ENCODE measurements at places on chromosomes 4 and X.

DNA sequence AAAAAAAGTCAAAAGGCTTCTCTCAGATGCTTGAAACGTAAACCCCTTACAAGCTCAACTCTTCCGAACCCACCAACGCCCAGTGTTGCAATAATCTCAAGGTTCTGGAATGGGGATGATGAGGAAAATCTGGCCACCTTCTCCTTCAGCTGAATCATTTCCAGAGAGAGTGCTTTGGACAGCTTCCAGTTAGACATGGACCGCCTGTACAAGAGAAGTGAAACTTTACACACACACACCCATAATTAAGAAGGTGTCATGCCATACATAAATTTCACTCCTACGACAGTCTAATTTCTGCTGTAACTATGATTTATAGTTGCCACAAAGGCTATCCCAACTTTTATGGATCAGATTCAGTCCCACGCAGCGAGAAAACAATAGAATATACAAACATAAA, 72.3 kb downstream of the PRKG2 start:
- DNase-seq = no peak

DNA sequence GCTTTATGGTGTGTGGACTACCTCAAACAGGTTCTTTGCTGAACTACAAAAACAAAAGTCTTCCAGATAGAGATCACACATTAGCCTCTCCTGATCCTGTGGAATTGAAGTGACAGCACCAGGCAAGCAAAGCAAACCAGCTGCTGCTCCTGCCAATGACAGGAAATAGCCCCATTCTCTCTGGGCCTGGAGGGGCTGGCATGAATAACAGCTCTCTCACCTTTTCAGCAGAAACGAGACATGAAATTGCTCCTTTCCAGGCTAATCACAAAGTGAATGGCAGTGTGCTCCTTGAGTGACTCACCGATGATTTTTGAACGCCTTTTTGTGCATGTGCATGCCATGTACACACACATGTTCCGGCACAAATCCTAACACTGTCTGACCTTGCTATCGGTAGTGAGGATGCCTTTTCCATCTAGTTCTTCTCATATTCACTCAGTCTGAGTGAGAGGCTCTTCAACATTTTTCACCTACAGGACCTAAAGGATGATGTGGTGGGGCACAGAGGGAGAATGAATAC, 24.4 kb downstream of the MFAP3L start:
- no peak for DNase-seq

DNA sequence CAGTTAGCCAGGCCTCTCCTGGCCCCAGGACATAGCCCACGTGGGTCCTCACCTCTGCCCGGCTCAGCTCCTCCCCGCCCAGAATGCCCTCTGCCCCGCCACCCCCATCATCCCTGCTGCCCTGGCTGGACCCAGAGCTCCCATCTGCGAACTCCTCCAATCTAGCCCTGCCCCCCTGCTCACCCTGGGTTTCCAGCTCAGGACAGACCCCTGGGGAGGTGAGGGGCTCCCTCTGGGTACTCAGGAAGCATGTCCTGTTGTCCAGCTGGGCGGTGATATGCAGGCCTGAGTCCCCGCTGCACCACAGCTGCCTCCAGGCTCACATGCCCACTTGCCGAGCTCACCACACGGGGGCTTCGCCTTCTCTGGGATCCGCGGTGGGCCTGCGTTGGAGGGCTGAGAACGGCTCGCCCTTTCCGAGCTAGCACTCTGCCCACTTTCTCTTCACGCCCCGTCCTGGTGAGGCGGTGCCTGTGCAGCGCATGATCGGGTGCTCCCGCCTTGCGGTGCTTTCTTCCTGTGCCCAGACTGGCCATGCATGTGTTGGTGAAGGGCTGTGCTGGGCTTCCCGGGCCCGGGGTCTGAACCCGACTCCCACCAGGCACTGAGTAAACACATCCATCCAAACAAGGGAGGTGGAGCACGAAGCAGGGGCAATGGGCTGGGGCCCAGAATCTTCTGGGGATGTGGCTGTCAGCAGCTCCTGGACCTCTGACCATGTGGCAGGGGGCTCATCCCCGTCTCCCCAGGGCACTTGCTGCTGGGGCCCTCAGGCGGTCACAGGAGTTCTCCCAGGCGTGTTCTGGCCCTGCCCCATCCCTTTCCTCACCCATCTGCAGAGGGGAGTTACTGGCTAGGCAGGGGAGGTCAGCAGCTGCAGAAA, 74.3 kb downstream of the RGS12 start:
- DNase-seq = no peak

- no peak for DNase-seq
Measured at GRCh38 chr4:138252551-138252950, 10.4 kb upstream of the SLC7A11 start.

GRCh38 chr4:90375081-90375480, 247.9 kb downstream of the CCSER1 start:
- no peak for DNase-seq

DNA sequence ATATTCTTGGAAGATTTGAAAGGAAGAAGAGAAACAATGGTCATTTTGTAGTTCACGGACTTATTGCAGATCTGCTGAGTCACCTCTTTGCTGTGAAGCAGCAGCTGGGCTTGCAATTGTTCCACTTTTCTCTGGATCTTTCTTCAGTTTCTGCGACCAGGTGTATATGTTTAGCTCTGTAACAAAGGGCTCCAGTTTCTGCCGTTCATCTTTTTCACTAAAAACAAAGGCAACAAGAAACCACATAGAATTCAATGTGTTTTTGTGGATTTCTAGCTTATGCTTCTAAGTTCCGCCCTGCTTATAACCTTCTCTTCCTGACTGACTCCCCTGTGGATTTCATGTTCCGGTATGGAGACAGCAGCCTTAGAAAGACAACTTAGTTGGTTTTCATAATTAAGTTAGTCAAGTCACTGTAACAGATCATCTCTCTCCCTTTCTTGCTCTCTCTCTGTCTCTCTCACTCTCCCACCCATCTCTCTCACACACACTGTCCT, 121.6 kb upstream of the EPHA5 start:
- DNase-seq = no peak

GRCh38 chrX:24485976-24486680, 21.0 kb downstream of the PDK3 start:
- no peak for DNase-seq

DNA sequence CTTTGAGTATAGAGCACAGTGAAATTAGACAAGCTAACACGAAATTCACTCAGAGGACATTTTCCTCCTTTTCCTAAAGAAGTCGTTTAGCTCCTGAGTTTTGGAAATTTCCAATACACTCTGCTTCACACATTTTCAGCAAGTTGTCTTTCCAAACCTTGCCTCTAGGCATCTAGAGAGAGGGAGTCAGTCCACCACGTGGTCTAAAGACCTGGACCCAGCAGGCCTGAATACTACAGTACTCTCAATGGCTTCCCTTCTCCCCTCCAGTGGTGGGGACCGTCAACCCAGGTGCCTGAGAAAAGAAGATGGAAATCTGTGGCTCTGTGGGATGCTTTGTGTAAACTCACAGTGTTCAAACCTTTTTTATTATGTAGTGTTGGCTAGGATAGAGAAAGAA, 13.9 kb upstream of the SCML2 start:
- no peak for DNase-seq

DNA sequence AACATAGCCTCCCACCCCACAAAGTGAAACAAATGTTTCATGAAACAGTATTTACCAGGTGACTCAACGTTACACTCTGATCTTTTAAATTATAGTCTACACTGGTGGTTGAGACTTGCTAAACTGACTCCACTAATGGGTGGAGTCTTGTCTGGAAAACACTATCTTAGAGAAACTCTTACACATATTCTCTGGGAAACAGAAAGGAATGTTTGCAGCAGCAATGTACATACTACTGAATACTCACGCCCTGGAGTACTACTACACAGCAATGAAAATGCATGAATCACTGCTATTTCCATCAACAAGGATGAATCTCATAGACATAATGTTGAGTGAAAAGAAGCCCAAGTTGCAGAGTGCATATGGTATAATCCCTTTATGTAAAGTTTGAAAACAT, 208.5 kb upstream of the IGFBP7 start:
- no peak for DNase-seq

GRCh38 chrX:15143825-15144121, 126.1 kb downstream of the ASB9 start:
- no peak for DNase-seq

GRCh38 chrX:66399273-66399672, 235.2 kb downstream of the HEPH start:
- DNase-seq = no peak

DNA sequence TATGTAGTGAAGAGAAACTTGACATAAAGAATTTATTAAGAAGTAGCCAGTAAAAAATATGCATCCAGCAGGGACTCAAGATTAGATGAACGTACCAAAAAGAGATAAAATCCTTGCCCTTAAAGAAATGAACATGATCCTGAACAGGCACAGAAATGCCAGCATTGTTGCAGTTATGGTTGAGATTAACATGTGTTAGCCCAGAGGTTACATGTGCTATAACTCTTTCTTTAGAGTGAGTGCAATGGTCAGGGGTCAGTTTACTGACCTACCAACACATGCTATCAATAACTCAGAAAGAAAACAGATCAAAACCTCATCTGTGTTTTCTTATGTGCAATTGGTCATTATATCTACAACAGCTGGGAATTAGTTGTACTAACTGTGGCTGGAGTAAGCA, 166.1 kb upstream of the NDST3 start:
- DNase-seq = no peak

DNA sequence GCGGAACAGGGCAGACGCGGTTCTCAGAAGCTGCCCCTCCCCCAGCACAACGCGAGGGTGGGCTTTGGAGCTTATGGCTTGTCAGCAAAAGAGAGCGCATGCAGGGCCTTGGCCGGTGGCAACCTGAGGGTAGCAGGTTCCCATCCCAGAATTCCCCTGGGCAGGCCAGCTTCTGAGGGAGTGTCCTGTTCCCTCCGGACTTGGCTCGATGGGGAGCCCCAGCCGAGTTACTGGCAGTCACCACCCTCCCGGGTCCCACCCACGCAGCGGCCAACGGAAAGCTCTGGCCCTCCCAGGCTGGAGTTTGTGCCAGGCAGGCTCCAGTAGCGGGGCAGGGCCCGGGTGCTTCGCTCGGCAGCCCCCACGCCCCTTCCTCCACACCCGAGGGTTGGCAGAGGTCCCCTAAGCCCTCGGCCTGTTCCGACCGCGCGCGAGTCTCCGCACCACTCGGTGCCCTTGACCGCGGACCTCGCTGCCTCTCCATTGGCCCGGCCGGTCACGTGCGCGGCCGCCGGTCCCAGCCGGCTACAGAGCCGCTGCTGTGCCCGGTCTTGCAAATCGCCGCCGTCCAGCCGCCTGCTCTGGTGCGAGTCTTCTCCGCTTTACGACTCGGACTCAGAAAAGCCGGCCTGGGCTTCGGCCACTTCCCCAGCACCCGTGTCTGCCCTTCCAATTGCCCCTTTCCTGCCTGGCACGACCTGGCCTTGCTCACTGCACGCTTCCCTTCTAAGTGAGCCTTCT, 20.9 kb upstream of the MTM1 start:
- peak; percentile 82 for DNase-seq

- DNase-seq = no peak
Measured at GRCh38 chr4:107130157-107130556, 94.0 kb upstream of the DKK2 start.
